ENCODE measurements at places on chromosomes 5 and 9.

DNA sequence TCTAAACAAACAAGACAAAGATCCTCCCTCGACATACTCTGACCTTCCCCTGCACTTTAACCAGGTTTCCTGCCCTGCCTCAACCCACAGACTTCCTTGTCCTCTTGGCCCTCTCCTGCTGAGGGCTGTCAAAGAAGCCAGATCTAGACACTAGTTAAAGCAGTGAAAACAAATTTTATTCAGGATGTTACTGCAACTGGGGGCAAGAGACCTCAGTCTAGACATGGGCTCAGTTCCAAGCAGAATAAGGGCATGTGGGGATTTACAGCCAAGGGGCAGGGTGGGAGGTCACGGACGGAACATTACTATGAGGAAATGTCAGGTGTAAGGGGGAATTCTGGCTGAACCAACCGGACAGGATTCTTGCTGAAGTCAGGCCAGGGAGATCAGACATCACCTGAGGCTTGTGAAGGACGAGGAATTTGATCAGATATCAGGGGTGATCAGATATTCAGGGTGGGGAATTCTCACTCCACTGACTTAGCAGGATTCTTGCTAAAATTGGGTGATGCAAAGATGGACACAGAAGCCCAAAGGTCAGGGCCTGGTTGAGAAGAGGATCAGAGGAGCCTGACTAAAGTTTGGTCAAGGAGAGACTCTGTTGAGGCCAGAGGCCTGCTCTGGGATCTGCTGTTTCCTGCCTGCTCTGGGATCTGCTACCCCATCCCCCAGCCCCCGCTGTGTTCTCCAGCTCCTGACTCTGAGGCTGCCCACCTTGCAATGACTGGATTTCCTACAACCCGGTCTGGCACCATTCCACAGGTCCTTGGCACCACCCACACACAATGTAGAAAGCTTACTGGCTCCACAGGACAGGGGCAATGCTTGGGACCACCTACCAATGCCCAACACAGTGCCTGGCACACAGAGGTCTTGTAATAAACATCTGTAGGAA is 21.5 kb downstream of the GABBR2 start:
- DNase-seq = no peak

GRCh38 chr5:37858250-37858649 is 18.4 kb upstream of the GDNF start:
- DNase-seq = no peak

GRCh38 chr5:12016159-12016746 is 112.0 kb upstream of the CTNND2 start:
- no peak for DNase-seq

DNA sequence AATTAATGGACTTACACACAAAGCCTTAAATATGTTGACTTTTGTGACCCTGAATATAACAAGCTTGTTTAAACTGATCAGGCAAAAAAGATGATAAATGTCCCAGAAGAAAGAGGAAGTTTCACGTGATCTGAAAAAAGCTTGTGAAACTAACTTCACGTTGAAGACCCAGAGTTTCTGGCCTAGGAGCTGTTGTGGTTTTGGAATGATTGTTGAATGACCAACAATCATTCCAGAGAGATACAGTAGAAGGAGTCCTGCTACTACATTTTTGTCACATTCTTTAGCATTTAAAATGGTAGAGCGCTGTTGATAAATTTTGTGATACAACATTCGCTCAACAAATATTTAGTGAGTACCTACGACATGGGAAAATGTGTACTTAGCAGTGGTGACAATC is 143.1 kb upstream of the FBN2 start:
- DNase-seq = no peak

DNA sequence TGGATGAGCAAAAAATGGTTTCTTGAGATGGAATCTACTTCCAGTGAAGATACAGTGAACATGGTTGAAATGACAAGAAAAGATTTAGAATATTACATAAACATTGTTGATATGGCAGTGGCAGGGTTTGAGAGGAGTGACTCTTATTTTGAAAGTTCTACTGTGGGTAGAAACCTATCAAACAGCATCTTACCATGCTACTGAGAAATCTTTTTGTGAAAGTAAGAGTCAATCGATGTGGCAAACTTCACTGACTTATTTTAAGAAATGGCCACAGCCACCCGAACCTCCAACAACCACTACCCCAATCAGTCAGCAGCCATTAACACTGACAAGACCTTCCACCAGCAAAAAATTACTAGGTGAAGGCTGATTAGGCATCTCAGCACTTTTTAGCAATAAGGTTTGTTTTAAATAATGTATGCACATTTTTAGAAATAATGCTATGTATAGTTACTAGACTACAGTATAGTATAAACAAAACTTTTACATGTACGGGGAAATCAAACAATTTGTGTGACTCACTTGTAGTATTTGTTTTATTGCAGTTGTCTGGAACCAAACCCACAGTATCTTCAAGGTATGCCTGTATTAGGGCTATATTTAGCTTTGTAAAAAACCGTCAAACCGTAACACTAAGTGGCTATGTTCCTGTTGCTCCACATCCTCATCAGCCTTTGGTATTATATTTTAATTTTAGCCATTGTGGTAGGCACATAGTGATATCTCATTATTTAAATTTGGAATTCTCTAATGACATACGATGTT is 30.6 kb upstream of the ADAMTS6 start:
- no peak for DNase-seq

DNA sequence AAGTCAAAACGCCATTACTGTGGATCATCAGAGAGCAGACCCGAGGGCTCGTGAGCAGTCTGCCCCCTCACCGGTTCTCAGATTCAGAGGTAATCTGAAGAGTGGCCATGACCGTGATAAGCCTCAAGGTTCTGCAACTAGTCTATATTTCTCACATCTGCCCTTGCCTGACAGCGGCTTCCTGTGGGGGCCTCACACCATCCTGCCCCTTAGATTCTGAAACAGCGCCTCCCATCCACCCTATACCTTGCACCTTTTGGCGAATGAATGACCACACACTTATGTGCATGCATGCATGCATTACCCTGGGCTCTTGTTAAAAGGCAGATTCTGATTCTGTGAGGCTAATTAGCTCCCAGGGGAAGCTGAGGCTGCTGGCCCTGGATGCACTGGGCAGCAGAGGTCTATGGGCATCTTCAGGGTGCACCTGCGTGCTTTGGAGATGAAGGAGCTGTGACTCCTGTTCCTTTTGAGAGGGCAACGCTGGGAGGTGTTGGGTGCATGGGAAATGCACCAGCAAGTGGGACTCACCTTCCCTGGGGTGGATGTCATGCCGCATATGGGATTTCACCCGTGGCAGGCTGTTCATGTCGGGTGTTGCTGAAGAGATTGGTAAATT is 7.8 kb upstream of the GADD45G start:
- DNase-seq = no peak

DNA sequence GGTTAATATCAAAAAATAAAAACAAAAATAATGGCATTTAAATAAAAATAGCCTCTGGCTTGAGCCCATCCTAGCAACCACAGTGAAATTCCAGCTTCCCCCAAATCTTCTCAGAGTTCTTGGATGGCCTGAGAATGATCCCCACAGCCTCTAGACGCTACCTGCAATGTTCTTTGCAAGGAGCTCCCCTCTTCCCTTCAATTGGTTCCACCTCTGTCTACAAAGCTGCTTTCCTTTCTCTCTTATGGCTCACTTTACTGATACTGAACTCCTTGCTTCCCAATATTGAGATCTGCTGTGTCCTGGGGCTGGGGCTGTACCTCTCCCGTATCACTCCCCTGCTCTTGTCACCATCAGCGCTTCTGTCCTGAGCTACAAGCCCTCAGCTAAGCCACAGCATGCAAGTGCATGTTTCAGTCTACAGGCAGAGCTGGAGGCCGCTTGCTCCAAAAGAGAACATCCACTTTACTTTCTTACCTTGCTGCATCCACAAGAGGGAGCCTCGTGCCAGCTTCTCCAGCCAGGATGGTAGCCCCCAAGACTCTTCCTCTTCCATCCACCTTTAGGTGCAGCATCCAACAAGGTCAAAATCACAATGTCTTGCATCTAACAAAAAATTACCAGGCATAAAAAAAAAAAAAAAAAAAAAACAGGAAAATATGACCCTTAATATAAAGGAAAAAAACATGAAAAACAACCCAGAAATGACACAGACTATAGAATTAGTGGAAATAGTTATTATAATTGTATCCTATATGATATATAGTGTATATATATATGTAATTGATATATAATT is 57.4 kb upstream of the PRSS3 start:
- no peak for DNase-seq

DNA sequence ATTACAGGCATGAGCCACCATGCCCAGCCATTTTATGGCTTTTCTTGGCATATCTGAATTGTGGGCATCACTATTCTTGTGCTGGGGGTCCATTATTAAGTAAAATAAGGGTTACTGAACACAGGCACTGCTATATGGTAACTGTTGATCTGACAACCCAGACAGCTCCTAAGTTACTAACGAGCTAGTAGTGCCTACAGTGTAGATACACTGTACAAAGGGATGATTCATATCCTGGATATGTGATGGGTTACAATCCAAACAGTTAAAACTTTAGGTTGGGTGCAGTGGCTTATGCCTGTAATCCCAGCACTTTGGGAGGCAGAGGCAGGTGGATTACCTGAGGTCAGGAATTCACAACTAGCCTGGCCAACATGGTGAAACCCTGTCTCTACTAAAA is 4.3 kb downstream of the CD14 start:
- no peak for DNase-seq

GRCh38 chr9:89309608-89310474 is 1.2 kb upstream of the CKS2 start:
- DNase-seq = no peak

GRCh38 chr9:30519756-30520155 is 1864.7 kb upstream of the ACO1 start:
- no peak for DNase-seq

- no peak for DNase-seq
These were observed 4.3 kb downstream of the ARRDC3 start for GRCh38 chr5:91378752-91379211.

- no peak for DNase-seq
These were observed 15.5 kb upstream of the SLC25A51 start for GRCh38 chr9:37919246-37919955.

DNA sequence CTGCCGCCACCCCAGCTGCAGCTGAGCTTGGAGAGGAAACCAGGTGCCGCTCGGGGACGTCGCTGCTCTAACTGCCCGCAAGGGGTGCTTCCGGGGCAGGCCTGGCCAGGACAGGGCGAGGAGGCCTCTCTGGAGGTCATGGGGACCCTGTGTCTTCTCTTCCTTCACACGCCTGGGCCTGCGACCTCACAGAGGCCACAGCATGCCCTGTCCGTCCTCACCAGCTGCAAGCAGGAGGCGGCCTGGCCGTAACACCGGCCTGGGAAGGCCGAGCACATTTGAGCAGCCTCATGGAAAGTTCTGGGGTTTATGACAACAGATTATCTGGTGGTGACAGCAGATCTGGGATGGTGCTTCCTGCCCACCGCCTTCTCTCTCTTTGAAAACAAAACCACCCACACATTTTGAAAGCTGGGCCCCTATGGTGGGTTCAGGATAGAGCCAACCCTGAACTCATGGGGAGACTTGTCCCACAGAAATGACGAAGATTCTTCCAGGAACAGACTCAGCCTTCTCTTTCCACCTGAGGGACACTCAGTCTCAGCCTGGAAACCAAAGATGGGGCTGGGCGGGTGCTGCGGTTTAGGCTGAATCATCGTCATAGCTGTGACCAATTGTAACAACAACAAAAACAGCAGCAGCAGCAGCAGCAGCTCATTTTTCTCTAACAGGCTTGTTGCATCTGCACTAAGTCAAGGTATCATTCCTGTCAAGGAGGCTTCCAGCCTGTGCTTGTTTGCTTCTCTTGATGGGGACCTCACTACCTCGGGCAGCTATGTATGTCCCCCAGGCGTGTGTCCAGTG is 99.6 kb upstream of the RAPGEF1 start:
- DNase-seq = peak; percentile 41

GRCh38 chr5:75922480-75922879 is 160.7 kb upstream of the SV2C start:
- DNase-seq = no peak

- no peak for DNase-seq
These were observed 9.7 kb upstream of the MYOZ3 start for GRCh38 chr5:150651382-150651781.

DNA sequence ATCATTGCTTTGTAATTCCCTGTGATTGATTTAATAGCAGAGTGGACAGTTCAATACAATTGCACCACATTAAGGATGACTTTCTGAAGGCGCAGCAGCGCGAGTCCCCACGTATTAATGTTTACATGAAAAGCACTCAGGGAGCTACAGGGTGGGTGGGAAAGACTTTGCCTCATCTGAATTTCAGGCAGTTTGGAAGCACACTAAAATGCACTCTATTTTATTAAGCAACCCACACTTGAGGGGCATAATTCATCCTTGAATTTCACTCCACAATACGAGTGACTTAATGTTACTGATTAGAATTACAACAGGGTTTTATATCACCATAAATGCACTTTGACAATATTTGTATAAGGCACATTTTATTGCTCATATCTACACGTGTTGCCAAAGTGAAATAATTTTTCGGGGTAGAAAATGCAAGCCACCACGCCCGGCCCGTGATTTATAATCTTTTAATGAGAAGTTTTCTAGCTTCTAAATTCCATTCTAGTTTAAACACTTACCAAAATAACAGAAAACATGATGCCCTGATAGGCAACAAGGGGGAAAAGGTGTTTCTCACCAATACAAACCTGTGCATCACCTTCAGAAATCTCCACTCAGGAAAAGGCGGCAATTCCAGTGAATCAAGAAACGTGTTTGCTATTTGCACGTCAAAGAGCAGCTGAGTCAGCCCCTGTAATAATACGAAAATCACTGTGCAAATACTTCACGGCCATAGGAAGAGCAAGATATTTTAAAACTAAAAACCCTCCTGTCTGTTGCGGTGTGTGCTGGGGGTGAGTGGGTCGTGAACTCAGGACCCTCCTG is 40.5 kb downstream of the IRX4 start:
- no peak for DNase-seq

- no peak for DNase-seq
These were observed 17.1 kb downstream of the ZNF462 start for GRCh38 chr9:106880081-106880480.

GRCh38 chr5:93088592-93089389 is 492.2 kb downstream of the NR2F1-AS1 start:
- no peak for DNase-seq

DNA sequence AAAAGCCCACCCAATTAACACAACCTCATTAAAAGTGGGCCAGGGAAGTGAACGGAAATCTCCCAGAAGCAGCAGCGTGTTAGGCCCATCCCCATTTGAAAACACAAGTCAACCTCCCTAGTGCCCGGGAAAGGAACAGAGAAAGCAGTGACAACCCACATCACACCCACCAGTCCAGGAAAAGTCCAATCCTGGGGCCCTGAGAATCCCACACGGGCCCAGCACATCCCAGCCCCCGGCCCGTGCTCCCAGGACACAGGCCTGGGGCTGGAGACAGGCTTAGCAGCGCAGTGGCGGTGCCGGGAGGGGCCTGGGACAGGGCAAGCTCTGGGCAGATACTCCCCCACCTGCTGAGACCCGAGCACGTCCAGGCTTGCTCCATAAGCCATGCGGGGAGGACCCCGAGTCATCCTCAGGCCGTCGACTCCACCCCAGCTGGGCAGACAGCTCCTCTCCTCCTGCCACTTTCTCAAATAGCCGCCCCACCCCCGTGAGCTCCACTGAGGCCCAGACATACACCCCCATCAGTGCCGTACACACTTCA is 101.0 kb downstream of the KCNT1 start:
- no peak for DNase-seq

- no peak for DNase-seq
These were observed 65.3 kb downstream of the PRLR start for GRCh38 chr5:35164860-35165542.

Data from CD4-positive, alpha-beta T cell treated with Interleukin-15 for 1 hour (primary cell).